HS-27A (cell line): ENCODE measurements at places on chromosomes 12 and 14.

- no peak for DNase-seq
Measured at GRCh38 chr12:63152321-63152700, 1.3 kb upstream of the AVPR1A start.

DNA sequence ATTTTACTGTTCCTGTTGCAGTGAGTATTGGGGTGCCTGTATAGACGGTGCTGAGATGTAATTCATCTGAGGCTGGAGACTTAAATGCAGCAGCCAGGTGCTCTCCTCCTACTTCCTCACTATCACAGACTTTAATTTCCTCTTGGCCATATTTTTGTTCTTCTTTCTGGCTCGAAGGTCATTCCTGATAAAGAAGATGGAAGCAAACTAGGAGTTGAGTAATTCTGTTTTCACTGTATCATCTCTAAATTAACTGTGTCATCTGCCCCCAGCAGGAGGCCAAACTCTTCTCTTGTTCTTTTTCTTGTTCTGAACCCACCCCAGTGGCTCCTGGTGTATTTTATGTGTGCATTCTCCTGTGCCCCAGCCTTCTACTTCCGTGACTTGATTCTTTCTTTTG is 141.7 kb upstream of the ARHGAP5 start:
- no peak for DNase-seq

- no peak for DNase-seq
Measured at GRCh38 chr12:32895688-32896431, 717 bp downstream of the PKP2 start.

- no peak for DNase-seq
Measured at GRCh38 chr14:91376547-91377477, 40.8 kb downstream of the CCDC88C start.

DNA sequence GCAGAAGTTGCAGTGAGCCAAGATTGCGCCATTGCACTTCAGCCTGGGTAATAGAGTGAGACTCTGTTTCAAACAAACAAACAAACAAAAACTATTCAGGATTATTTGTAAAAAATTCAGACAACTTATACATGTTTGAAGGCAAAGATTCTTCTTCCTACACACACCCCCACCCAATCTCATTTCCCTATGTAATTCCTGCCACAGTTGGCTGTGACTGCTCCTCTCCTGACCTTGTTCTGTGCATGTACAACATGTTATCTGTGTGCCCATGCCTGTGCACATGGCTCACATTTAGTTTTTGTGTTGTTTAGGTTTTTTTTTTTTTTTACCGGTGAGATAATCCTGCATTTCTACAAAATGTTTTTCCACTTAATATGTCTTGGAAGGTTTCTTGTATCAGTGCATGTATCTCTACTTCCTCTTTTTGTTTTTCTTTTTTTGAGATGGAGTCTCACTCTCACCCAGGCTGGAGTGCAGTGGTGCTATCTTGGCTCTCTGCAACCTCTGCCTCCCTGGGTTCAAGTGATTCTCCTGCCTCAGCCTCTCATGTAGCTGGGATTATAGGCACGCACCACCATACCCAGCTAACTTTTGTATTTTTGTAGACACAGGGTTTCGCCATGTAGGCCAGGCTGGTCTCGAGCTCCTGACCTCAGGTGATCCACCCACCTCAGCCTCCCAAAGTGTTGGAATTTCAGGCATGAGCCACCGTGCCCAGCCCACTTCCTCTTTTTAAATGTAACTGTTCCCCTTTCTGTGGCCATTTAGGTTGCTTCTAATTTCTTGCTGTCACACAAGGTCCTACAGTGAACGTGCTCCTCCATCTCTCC is 8.7 kb downstream of the CFAP251 start:
- DNase-seq, result no peak

- no peak for DNase-seq
Measured at GRCh38 chr12:124716208-124717130, 147.2 kb downstream of the SCARB1 start.

DNA sequence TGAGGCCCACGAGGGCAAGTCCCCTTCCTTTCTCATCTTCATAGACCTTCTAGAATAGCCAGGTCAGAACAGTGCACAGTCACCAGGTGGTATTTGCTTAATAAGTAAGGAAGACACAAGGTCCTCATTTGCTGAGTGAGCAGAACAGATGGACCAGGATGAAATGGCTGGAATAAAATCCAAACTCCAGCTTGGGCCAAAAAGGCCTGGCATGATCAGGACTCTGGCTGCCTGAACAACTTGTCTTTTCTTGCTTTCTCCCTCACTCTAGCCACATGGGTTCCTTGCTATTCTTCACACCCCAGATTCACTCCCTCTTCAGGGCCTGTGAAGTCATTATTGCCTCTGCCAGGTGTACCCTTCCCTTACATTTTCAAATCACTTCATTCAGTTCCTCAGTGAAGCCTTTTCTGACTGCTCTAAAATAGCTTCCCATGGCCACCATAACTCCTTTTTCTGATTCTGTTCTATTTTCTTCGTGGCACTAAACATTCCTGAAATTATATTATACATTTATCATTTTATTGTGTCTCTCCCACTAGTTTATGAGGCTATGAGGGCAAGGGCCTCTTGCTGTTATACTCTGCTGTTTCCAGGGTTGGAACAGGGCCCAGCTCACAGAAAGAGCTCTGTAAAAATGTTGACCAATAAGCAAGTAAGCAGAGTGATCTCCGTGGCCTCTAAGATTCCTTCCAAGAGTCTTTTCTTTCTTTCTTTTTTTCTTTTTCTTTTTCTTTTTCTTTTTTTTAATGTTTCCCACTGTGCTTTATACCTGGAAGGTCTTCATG is 150.8 kb downstream of the TTC8 start:
- DNase-seq, result no peak
